Fibroblast of the aortic adventitia (primary cell): ENCODE measurements at places on chromosomes 2 and 18. TPM values are rescaled to one million over a fixed set of nuclear protein-coding genes. Genes with fewer than 3 reads are reported as not detected.

The UPP2 gene
- not detected in 2 replicates for total RNA-seq

The KCNE4 gene
- total RNA-seq: 4.1 and 22.2 TPM in 2 replicates

The ERFE gene
- 2.8 and 3.4 TPM in 2 replicates for total RNA-seq

The C1GALT1C1L gene
- total RNA-seq: 0.16 and 0.36 TPM in 2 replicates

The CABLES1 gene
- total RNA-seq: 7.4 and 19.2 TPM in 2 replicates

The XRCC5 gene
- total RNA-seq: 212 and 271 TPM in 2 replicates

The DNAJC5G gene
- total RNA-seq: not detected in 2 replicates
